Epithelial cell of esophagus (primary cell): ENCODE measurements at places on chromosomes 11 and 22.

DNA sequence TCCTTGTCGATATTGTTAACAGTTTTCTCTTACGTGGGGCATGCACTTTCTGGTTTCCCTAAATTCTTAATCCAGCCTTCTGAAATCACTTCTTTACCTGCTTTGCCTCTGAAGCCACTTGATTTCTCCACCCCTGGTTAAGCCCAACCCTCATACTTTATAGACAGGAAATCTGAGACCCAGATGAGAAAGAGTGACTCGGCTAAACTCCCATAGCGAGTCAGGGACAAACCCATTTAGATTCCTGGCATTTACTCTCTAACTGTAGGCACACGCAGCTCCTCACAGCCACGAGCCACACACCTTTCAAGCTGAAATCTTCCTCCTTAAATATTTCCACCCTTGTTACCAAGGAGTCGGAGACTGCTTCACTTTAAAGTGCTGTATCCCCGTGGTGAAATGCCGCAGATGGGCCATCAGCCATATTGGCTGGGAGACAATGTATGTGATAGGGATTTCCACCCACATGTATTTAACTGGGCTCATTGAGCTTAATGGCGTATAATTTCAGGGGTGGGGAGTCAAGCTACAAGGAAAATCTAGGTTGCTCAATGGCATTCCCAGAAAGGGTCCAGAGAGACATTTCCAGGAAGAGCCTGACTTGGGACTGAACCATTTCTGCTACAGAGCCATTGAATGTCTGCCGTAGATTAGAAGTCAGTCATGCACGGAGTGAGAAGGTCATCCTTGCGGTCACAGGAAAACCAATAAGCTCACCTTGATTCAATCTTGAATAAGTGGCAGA is 49.9 kb upstream of the GRK3 start:
- peak; percentile 39 for DNase-seq

DNA sequence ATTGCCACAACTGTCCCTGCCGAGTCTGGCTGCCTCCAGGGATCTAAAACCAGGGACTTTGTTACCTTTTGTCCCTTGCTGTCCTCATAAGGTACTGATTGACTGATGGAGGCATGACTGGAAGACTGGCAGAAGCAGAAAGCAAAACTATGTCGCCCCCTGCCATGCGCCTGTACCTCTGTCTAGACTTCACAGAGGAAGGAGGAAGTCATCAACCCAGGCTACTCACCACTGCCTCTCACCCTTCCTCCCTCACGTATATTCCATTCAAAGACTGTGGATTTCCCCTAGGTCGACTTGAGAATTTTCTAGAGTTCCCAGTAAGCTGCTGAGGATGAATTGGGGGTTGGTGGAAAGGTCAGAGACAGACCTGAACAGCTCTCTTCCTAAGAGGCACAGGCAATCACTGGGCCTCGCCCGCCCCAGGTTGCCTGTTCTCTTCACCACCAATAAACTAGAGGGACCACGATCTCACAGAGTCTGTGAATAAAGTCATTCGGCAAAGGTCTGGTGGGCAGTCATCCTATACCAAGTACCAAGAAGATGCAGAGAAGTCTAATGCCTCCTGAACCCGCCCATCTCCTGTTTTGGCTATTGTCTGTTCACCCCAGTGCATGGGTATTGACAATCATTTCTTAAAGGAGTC is 27.5 kb upstream of the CHST1 start:
- DNase-seq: no peak

DNA sequence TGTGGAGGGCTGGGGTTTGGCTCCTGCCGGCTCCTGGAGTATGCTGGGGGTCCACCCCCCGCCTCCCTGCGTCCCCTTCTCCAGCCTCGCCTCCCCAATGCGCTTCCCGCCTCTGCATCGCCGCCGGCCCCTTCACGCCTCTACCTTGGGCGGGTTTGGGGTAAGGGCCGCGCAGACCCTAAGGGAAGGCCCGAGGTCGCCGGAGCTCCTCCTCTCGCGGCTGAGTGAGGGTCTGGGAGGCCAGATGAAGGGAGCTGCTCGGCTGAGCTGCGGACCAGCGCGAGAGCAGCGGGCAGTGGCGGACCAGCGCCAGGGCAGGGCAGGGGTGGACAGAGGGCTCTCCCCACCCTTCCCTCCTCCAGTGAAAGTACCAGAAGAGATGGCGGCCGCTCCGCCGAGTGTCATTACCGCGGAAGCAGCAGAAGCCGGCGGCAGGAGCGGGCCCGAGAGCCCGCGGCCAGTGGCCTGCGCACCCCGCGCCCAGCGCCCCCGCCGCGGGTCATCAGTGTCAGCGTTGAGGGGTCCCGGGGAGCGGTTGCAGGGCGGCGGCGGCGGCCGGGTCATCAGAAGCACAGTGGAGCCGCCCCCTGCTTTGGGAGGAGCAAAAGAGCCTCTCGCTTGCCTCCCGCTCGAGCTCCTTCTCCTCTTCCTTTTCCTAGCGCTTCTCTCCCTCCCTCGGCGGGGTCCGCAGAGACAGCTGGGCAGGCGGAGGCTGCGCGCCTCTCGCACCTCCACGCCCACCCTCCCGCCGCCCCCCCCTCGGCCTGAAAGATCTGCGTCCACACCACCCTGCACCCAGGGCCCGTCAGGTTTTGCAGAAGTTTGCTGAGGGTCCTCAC is 255.6 kb upstream of the CADM1 start:
- no peak for DNase-seq

DNA sequence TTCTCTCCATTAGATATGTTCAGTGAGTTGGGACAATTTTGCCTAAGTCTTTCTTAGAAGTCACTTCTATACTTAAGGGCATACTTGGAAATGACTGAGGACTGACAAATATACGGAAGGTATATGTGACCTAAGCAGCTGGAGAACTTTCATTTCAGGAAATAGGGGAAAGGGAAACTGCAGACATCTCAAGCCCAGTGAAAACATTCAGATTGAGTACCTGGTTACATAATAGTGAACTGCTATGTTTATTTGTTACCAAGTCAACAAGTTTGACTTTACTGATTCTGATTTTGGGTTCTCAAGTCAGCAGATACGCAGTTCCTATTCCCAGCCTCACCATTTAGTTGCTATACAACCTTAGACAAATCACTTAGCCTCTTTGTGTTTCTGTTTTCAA is 1173.9 kb downstream of the LRRC4C start:
- DNase-seq: no peak

DNA sequence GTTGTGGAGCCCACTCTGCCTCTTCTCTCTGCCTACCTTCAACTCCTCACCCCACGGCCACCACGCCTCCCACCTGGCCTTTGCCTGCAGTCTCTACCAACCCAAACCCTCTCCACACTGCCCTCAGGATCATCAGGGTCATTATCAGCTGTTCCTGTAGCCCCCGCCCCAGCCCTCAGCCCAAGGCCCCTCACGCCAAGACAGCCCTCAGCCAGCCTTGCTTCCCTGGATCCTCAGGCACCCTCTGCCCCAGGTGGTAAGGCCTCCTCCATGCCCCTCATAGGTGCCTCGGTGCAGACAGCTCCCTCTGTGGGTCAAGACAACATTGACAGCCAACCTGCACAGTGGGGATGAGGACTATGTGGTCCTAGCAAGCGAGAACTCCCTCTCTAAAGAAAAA is 1.7 kb downstream of the SBF1 start:
- peak; percentile 42 for DNase-seq

- DNase-seq: no peak
Measured at GRCh38 chr11:64722141-64723065, 594 bp downstream of the NRXN2 start.

- DNase-seq: no peak
Measured at GRCh38 chr11:60993615-60994014, 22.1 kb downstream of the CD6 start.

GRCh38 chr22:17366830-17367229 is 2.4 kb upstream of the CECR2 start:
- no peak for DNase-seq

DNA sequence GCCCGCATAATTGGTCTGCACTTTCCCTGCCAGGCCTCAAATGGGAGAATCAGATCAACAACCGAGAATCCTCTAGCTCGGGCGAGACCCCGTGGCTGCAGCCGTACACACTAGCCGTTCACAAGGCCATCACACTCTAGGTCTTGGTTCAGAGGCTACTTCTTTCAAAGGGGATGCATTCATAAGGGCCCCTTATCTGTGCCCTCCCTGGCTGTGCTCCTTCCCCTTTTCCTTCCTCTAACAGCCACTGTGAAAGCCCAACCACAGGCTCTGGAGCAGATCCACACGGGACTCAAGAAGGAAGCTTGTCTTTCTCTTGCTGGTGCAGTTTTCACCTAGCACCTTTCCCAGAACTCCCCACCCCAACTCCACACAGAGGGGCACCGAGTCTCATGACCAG is 24.5 kb downstream of the SMIM38 start:
- no peak for DNase-seq

GRCh38 chr11:3807909-3808860 is at the start of gene PGAP2:
Gene PGAP2 (plus strand): TSS chr11:3808560. CDS start chr11:3811260, 2,700 bp downstream.
- DNase-seq: peak; percentile 79

- peak; percentile 39 for DNase-seq
Measured at GRCh38 chr11:128949791-128950454, 7.3 kb upstream of the TP53AIP1 start.

DNA sequence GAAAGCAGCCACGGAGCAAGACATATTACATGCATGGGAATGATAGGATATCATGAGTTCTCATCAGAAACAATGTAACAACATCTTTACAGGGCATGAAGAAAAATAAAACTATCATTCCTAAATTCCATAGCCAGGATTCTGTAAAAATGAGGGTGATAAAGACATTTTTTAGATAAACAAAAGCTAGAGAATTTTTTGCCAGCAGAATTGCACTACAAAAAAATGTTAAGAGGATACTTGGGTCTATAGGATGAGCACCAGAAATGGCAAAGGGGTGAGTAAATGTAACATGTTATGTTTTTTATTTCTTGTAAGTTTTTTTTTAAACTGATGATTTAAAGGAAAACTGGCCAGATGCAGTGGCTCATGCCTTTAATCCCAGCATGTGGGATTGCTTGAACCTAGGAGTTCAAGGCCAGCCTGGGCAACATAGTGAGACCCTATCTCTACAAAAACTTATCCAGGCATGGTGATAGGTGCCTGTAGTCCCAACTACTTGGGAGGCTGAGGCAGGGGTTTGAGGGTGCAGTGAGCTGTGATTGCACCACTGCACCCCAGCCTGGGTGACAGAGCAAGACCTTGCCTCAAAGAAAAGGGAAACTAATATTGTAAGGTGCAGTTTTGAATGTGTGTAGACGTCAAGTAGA is 33.2 kb downstream of the TBX1 start:
- no peak for DNase-seq

- no peak for DNase-seq
Measured at GRCh38 chr11:108933630-108934029, 268.8 kb downstream of the DDX10 start.

DNA sequence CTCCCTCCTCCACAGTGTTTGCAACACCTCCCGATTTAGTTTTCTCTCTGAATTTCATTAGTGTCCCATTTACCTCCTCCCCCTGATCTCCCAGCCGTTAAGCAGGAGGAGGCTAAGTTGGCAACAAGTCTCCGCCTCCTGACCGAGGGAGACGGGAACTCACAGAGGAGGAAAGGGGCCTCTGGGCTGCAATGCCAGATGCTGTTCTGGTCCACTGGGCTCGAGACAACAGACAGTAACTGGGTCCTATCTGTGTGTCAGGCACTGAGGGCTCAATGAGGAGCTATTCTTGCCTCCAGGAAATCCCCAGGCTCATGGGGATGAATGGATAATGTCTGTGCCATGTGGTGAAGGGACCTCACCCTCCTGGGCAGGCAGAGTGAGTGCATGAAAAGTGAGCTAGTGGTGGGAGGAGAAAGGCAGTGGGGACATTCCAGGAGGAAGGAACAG is 228.1 kb downstream of the TENM4 start:
- no peak for DNase-seq

DNA sequence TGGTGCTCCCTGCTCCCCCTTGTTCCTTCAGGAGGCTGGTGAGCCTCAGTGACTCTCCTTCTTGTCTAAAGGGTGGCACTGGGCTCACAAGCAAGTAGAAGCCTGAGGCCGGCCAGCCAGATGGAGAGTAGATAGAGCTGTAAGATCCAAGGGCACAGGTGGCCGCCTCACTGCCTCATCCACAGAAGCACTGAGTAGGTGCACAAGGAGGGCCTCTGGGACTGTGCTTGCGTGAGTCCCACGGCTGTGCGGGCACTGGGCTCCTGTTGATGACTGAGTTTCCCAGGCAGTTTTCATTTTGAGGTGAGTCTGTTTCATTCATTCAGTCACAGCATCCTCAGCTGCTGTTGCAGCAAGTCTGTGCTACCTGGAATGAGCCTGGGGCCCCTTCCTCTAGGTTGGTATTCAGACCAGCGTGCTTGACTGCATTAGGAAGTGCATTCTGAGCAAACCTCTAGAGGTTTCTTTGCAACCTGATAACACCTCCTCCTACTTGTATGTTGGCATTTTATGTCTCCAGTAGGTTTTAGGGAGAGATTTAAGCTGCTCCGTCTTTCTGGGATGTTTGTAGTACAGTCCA is 184.0 kb downstream of the TBC1D22A start:
- DNase-seq: no peak

GRCh38 chr11:130208241-130209127 is 48.9 kb downstream of the ST14 start:
- no peak for DNase-seq

- no peak for DNase-seq
Measured at GRCh38 chr11:47889714-47890441, 41.7 kb upstream of the NUP160 start.

GRCh38 chr11:45659818-45660160 is 5.6 kb downstream of the CHST1 start:
- no peak for DNase-seq

GRCh38 chr11:18312012-18312411 is 9.9 kb downstream of the HPS5 start:
- peak; percentile 60 for DNase-seq
